ENCODE measurements at places on chromosomes 2 and 18.
A peak's percentile ranks its signal among the peaks of the same experiment; 100 is the strongest.

DNA sequence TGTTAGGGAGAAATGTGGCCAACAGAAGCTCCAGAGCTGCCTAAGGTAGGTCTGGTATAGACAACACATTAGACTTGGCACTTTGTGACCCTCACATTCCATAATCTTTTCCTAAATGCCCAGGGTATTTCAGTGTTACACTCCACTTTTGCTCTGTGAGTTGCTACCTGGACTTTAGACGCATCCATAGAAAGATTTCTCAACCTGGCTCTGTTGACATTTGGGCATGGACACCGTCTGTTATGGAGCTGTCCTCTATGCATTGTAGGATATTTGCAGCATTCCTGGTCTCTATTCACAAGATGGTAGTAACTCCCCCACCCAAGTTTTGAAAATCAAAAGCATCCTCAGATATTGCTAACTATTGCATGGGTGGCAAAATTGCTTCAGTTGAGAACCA, 136.5 kb upstream of the NETO1 start:
- DNase-seq = no peak

DNA sequence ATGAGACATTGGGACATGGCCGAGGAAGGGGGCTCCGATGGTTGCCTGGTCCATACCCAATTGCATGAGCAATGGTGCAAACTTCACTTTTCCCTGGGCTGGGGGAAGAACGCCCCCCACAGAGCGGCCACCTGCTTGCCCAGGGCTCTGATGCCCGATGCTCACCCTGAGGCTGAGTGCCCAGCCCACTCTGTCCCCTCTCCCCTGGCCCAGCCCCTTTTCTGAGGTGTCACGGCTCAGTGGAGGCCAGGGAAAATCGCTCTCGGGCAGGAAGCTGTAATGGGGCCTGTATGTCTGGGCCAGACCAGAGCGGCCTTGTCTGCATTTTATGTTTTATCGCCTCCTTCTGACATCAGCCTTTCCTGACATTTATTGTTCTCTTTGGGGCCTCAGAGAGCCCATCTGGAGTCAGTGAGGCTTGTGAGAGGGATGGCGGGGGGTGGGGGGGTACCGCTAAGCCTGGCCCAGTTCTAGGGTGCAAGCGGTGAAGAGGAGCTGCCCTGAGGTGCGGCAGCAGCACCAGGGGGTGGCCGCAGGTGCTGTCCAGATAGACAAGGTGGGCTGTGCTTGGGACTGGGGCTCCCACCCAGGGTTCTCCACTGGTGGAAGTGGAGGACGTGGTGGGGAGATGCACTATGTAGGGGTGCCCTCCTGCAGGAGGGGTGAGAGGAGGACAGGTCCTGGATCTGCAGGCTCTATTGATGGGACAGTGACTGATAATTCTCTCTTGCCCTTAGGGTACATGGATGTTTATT, 46.2 kb downstream of the INHBB start:
- peak; percentile 15 for DNase-seq

GRCh38 chr2:3600256-3600855, 5.4 kb downstream of the COLEC11 start:
- no peak for DNase-seq

GRCh38 chr2:98541906-98542305, 66.4 kb downstream of the COA5 start:
- no peak for DNase-seq

- peak; percentile 71 for DNase-seq
Measured at GRCh38 chr2:160210599-160211138, 10.6 kb upstream of the ITGB6 start.

DNA sequence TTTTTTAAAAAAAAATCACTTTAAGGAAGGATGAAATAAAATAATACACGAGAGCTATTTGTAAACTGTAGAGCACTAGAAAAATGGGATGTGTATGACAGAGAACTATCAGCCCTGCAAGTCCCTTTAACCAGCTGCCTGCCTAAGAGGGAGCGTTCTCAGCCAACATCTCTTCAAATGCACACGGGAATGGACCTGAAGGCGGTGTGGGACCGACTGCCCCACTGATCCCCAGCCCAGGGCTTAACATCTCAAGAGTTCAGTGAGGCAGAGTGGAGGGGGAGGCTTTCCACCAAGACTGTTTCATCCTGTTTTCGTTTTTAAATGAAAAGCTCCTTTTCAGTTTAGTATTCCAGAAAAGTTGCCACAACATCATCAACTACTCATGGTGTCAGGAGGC, 2.2 kb downstream of the INPP4A start:
- DNase-seq = no peak

- no peak for DNase-seq
Measured at GRCh38 chr2:128115921-128116623, 25.1 kb downstream of the UGGT1 start.

- no peak for DNase-seq
Measured at GRCh38 chr18:21267400-21267799, 25.4 kb downstream of the GREB1L start.

GRCh38 chr2:111967018-111967417, 68.6 kb downstream of the MERTK start:
- DNase-seq = no peak

- DNase-seq = no peak
Measured at GRCh38 chr2:148887350-148888002, 12.4 kb downstream of the KIF5C start.

GRCh38 chr2:65727381-65727780, 295.0 kb upstream of the SPRED2 start:
- no peak for DNase-seq

DNA sequence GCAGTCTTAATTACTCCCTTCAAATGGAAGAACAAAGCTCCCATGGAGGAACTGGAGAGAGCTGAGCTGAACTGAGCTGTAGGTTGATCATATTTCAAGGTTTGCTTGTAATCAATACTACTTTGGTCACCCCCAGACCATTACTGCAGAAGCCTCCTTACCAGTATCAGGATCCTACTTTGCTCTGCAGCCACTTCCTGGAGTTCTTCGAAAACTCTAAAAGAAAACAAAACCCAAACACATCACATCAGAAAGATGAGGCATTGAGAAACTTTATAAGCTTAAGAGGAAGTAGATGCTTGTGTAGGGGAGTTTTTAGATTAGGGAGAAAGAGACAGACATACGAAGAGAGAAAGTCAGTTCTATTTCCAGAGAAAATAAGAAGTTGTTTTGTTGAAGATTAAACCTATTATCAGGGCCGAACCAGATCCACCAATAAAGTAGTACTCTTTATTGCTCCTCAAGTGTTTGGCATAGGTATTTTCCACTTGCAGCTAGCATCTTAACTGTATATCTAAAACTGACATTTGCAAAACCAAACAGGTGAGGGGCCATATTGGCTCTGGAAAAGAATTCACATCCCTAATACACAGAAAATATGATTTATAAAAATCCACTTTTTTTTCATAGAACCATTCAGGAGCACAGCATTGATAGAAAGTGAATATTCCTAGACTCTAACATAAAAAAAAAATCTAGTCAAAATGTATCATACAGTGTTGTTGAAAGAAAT, 166.9 kb upstream of the KLF7 start:
- no peak for DNase-seq

DNA sequence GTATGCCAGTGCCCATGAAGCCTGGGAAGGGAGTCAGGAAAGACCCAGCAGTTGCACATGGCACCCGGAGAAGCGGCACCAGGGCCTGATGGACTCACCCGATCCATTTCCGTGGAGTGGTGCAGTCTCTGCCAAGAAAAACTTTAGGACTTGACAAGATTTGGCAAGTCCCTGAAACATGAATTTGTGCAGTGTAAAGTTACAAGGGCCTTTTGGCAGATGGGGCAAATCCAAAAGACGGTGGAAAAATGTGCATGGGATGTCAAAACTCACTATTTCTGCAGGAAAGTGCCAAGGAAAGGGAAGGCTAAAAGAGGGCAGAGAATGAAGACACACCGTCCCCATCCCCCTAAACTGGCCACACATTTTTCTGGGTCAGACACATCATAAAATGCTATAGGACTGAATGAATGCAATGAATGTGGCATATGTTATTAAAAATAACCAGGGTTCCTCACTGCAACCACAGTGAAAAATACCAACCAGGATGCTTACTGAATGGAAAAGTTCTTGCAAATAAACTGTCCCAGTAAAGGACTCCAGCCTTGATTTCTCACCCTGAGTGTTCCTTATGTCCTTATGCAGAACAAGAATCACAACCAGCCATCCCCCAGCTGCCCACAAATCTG, 173.5 kb upstream of the SIX2 start:
- no peak for DNase-seq

DNA sequence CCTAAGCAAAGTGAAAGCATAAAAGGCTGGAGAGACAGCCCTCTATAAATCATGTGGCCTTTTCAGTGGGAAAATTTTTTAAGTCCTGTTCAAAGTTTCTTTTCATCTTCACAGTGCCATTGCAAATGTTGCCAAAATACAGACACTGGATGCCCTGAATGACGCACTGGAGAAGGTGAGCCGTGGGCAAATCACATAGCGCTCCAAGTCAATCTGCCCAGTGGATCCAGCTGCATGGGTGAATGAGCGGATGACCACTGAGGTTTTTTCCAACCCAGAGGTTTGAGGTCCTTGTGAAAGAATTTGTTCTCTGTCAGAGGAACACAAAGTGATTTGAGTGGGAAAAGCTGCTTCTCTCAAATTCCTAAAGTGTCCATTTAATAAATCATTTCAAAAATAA, 11.8 kb downstream of the DAPL1 start:
- no peak for DNase-seq

- peak; percentile 19 for DNase-seq
Measured at GRCh38 chr2:74264281-74264680, 65.9 kb downstream of the MTHFD2 start.

- DNase-seq = no peak
Measured at GRCh38 chr2:216596236-216596979, 36.8 kb upstream of the IGFBP2 start.

DNA sequence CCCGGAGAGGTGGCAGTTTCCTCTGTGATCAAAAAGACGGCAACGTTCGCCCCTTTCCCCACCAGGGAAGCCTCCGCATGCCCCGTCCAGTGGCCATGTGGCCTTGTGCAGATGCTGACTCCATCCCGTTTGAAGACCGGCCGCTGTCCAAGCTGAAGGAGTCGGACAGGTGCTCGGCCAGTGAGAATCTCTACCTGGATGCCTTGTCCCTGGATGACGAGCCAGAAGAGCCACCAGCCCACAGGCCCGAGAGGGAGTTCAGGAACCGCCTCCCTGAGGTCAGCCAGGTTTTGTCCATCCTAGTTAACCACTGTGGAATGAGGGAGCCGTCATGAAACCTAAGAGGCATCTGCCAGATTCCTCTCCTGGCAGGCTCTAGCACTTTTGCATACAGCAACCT, 113.6 kb downstream of the MTCL1 start:
- no peak for DNase-seq

GRCh38 chr2:231348173-231348572, 47.3 kb upstream of the B3GNT7 start:
- DNase-seq = no peak

DNA sequence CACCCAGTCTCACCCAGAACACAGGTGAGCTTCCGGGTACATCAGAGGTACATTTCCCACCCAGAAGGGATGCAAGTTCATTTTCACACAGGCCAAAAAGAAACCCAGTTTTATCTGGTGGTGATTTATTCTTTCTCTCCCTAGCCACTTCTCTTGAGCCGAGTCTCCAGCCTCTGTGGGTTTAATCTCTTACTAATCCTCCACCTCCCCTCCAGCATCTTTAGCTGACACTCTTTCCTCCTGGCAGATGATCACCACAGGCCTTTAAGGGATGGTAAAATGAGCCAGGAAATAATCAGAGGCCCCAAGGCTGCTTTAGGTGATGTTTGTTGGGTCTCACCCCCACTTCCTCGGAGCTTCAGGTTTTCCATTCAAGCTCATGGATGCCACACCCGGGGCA, 145.7 kb upstream of the DLX2 start:
- no peak for DNase-seq

- DNase-seq = peak; percentile 77
Measured at GRCh38 chr18:34978953-34979608, 62.1 kb upstream of the MAPRE2 start.

GRCh38 chr2:32683520-32684086, 55.8 kb downstream of the TTC27 start:
- no peak for DNase-seq

DNA sequence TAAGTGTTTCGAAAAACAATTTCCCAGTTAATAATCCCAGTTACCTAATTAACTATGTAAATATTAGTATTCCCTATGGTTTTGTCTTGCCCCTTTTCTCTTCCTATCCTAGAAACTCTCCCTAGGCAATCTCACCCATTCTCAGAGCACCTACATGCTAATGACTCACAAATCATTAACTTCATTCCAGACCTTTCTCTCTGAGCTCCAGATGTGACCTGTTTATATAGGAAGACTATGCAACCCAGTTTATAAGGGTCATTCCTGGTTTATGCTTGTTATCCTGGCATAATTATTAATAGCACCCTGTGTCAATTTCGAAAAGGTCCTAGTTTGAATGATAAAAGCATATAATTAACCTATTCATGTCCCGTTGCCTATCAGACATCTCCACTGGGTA, 14.8 kb upstream of the SERTAD2 start:
- DNase-seq = no peak

- DNase-seq = no peak
Measured at GRCh38 chr2:166384774-166385173, 9.0 kb upstream of the SCN9A start.

GRCh38 chr2:210965472-210965871, 409.1 kb downstream of the CPS1 start:
- no peak for DNase-seq

GRCh38 chr2:27781496-27781895, 10.0 kb downstream of the MRPL33 start:
- DNase-seq = no peak

DNA sequence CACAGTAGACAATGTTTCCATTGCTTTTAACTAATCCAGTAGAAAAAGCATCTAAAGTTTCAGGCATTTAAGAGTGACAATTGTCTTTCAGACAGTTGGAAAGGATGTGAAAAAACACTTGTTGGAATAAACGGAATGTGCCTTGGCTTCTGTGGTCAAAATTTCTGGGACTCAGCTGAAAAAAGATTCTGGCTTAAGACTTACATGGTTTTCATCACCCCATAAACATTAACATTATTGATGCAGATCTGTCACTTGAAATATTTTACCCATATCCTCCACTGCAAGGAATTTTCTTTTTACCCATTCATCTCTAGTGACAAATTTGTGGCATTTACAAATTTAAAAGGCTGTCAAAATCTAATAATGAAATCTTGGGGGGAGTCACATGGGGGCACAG, 166.0 kb downstream of the SRBD1 start:
- no peak for DNase-seq

DNA sequence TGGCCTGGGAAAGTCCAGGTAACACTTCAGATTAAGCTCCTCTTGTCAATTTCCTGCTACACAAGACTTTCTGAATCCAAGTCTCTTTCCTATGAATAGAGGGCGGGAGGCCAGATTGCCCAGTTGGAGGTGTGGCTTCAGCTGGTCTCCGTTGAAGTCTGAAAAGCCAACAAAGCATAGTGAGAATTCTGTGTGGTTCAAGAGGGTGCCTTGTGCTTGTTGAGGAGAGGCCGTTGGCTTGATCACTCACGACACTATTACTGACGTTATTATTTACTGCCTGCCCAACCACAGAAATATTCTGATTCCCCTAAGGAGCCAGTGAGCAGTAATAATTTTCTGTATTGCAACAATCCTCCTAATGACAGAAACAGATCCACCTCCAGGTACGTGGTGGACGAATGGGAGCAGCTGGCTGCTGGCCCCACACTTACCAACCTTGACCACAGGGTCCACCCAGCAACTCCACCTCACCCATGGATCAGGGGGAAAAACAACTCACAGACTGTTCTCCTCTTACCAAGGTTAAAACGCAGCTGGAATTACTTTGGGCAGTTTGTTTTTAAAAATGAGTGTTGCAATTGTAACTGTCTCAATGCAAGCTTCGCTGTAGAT, 21.9 kb downstream of the NRP2 start:
- no peak for DNase-seq

GRCh38 chr2:69269330-69269729, 117.7 kb downstream of the GFPT1 start:
- no peak for DNase-seq

GRCh38 chr2:42493468-42494354, at the start of gene KCNG3:
TSS of gene KCNG3 (minus strand) at chr2:42493982. CDS start at chr2:42493501, 481 bp downstream.
- DNase-seq = no peak
